Mucosa of descending colon (tissue), 3 donors: ENCODE measurements at places on chromosomes 11 and 22. TPM values are rescaled to one million over a fixed set of nuclear protein-coding genes. Genes with fewer than 3 reads are reported as not detected.

GRCh38 chr22:32754413-32755041 is 47.0 kb upstream of the TIMP3 start:
- no peak for DNase-seq

DNA sequence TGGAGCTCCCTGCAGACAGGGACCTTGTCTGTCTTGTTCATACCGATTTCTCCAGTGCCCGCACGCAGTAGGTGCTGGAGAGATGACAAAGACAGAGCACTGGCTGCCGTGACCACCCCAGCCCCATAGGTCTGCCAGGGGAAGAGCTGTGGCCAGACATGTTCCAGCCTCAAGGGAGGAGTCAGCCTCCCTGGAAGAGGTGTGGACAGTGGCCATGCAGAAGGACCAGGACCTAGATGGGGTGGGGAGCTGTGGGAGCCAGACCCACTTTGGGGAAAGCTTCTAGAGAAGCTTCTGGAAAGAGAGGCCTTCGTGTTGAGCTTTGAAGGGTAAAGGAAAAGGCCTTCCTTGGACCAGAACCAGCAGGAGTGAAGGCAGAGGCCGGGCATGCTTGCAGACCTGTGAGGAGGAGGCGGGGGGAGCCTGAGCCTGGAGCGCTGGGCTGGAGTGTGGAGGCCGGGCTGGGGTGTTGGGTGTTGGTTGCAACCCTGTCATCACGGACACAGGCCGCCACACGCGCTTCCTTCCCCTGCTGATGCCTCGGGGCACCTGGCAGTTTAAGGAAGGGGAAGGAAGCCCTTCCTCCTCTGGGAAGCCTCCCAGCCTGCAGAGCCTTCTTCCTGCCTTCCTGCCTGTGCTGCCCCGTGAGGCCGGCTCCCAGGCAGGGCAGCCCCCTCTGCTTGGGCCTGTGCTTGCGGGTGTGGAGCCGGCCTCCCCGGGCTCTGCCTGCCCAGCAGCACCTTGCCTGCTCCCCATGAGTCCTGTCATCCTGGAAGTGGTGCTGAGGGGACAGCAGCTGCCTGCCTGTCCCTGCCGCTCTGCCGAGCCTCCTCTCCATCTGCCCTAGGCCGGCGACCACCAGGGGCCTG is 12.3 kb downstream of the RELT start:
- DNase-seq: peak; percentile 77

DNA sequence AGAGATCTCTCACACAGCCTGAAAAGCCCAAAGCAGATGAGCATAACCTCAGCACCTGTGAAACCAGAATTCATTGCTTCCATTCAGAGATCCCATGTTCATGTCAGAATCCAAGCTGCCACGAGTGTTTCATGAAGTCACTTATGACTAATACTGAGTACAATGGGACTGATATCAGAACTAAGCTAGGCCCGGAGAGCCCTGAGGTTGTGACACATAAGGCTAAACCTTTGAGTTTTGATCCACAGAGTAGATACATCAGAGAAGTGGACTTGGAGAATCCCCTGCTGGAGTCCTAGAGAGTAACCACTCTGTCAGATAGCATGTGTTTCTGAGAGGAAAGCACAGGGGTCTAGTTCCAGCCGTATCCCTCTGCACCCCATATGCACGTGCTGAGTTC is 890 bp upstream of the GLYATL1 start:
- no peak for DNase-seq

DNA sequence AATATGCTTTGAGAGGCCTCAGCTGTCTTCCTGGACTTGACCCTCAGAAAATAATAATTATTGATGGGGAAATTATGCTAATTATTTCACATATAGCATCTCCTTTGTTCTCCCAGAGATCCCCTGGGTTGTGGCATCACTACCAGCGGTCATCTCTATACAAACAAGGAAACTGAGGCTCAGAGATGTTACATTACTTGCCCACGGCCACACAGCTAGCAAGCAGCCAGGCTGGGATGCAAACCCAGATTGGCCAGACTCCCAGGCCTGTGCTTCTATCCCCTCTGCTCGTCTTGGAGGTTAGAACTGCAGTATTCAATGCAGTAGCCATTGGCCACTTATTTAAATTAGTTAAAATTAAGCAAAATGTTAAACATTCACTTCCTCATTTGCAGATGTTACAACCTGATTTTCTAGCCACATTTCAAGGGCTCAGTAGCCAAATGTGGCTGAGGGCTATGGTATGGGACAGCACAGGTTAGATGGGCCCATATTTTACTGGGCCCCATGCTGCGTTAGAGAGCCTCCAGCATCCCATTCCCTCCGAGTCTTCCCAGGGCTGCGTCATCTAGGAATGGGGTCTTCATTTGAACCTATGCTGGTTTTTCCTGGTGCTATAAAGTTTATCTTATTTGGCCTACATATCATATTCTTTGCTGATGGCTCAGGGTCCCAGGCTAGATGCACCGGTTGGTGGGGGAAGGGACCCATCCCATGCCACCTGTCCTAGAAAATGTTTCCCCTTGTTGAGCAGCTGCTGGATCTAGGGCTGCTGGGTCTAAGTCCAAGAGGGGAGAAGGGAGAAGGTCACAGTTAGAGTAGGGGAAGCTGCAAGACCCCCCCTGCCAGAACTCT is 2.2 kb downstream of the SLC35C1 start:
- DNase-seq: no peak

GRCh38 chr11:104015649-104016415 is 20.6 kb upstream of the DDI1 start:
- no peak for DNase-seq

- DNase-seq: no peak
These were observed 9.5 kb downstream of the PHOX2A start for GRCh38 chr11:72234514-72234830.

DNA sequence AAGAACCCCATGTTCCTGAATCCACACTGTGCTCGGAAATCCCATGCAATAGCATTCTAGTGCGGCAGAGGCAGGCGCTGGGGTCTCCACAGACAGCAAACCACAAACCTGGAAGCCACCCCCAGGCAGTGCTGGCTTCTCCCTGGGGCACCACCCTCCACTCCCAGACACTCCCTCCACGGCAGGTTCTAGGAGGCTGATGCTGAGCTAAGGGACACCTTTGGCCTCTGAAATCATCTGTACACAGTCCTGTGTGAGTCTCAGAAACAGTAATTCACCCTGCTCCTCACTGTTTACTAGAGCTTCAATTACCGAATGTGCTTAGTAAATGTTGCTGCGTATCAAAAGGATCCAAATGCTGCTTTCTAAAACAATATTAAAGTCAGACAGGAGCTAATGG is 129.3 kb downstream of the EFCAB6 start:
- DNase-seq: no peak

DNA sequence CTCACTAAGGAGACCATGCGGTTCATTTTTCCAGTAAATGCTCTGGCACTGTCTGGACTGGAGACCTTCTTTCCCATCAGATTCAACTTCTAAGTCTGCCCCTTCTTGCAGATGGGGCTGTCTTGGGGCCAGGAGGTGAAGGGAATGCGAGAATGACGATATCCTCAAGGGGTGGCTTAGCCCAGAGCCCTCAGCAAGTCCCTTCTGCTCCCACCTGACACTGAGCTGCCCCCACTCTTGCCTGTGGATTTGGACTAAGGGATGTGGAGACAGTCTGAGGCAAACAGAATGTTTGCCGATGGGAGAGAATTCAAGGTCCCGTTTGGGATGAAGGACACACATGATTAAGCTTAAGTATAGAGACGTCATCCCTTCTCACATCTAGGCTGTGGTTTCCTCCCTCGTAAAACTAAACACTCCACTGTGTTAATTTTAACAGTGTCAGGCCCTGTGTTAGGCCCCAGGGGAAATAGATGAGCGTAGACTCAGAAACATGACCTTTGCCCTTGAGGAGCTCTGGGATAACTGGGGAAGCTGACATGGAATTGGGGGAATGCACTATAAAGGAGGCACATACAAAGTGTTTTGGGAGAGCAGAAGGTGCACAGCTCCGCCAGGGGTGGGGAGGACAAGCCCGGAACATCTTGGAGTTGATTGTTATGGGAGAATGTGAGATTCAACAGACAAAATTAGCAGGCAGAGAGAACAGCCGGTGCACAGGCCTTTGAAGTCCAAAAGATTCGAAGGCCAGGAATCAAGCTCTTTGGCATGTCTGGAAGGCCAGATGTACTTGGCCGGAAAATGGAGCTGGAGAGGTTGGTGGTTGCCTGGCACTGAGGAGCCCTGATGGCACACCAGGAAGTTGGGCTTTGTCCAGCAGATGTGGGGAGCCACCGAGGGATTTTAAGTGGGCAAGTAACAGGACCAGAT is 71.6 kb downstream of the ST3GAL4 start:
- no peak for DNase-seq

DNA sequence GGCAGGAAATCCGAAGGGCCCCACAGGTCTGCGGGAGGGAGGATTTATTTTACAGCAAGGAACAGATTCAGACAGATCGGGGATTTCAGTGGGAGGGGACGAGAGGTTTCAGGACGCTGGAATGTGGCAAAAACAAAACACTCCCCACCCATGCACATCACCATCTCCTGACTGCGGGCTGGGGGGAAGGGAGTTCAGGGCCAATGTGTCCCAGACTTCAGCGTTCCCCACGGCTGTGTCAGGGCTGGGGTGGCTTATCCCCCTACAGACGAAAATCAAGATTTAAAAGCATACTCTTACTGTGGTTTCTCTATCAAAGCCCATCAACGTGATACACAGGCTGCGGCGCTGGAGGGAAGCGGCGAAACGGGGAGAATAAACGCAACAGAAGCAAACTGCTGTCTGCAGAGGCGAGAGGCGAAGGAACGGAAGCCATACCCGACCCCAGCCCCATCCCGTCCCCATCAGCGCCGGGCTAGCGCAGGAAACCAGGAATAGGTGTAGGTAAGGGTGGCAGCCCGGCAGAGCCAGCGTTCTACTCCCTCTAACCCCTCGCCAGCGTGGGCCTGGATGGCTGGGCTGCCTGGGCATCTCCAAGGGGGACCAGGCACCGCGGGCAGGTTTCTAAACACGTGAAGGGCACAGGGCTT is 2.7 kb downstream of the TENM4 start:
- no peak for DNase-seq

GRCh38 chr11:123174196-123175183 is 20.6 kb downstream of the CLMP start:
- no peak for DNase-seq

DNA sequence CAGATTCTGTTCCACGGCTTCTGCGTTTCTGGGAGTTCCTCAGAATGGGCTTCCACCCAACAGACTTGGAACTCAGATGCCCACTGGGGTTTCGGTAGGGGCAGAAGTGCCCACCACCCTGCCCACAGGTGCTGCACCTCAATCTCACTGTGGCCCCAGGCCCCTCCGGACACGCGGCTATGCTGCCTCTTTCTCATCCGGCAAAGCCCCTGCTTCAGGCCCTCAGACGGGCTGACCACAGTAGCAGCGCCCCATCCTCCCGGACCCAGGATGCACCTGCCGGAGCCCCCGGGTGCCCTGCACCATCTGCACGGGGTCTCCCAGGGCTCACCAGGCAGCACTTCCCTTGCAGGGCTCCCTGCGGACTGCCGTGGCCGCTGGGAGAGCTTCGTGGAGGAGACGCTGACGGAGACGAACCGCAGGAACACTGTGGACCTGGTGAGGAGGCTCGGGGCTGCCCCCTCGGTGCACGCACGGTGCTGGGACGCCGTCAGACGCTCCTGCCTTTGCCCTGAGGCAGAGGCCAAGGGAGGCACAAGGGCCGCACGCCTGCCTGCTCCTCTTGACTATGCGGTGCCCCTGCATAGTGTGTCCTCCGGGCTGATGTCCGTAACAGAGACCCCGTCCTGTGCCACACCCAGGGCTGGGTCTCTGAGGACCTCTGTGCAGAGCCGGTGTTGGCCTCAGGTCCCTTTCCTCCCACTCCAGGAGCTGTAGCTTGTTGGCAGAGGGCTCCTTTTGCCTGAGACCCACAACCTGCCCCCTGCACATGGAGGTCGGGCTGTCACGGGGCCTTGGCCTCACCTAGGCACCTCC is 38.6 kb downstream of the SBF1 start:
- no peak for DNase-seq

Gene SHANK3
- 3.9 TPM for total RNA-seq

Gene ASPHD2
- 2.7 TPM for total RNA-seq

Gene CHADL
- total RNA-seq: 1.9 TPM

Gene RCOR2
- total RNA-seq: 3.7 TPM
